Stomach (tissue), 19 donors: ENCODE measurements at places on chromosomes 2 and 18. TPM values are rescaled to one million over a fixed set of nuclear protein-coding genes. Genes with fewer than 3 reads are reported as not detected.
A peak's percentile ranks its signal among the peaks of the same experiment; 100 is the strongest.

DNA sequence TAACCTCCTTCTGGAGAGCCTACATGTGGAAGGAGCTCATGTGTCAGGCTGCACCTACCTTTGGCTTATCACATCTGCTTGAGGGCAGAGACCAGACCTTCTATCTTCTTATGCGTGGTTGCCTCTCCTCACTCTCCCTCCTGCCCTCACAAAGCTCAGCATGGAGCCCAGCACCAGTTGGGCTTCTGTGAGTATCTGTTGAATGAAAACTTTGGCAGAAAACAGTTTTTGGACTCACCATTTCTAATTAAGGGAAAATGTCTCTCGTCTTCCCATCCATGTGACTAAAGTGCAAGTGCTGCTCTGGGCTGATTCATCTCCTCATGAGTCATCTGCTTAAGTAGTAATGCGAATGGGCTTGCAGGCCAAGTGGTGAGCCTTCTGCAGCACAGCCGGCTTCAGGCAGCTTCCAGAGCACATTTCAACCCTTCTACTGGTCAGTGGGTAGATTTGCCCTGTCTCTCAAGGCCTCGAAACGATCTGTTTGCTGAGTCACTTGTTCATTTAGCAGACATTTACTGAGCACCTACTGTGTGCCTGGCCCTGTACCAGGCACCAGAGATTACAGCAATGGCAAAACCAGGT, 102.6 kb downstream of the VSNL1 start:
- no peak overlapping the region for H3K27ac ChIP-seq
- H3K4me3 ChIP-seq: no peak overlapping the region
- no peaks in the 10 kb centered on the region for H3K36me3 ChIP-seq
- peaks cover 23% of the 10 kb centered on the region for H3K4me1 ChIP-seq
- peak; percentile 38 for DNase-seq

DNA sequence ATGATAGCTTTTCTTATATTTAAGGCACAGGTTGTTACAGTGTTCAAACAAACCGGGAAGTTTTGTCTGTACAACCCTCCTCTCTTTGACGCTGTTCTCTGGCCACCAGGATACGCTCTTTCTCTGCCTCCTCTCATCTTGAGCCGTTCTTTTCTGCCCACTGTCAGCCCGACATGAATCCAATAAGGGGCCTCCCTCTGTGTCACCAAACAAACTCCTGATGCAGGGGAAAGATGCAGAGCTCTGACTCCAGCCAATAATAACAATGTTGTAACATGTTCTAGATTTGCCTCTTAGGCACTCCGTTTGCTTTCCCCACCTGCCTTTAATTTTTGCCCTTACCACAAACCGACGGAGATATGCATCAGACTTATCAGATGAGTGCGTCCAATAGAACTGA, 449.3 kb downstream of the SLC4A3 start:
- no peaks in the 10 kb centered on the region for H3K4me1 ChIP-seq
- H3K27me3 ChIP-seq: peaks cover 6% of the 10 kb centered on the region
- no peak overlapping the region for H3K4me3 ChIP-seq
- no peaks in the 10 kb centered on the region for H3K36me3 ChIP-seq

- no peak for DNase-seq
- H3K36me3 ChIP-seq: no peaks in the 10 kb centered on the region
- no peak overlapping the region for H3K27ac ChIP-seq
- H3K27me3 ChIP-seq: no peaks in the 10 kb centered on the region
- H3K4me3 ChIP-seq: no peak overlapping the region
These were observed 1058.7 kb upstream of the KLHL29 start for GRCh38 chr2:22326250-22326649.

- peaks cover 11% of the 10 kb centered on the region for H3K4me1 ChIP-seq
- H3K4me3 ChIP-seq: no peak overlapping the region
These were observed 213.9 kb downstream of the TFCP2L1 start for GRCh38 chr2:121071034-121071504.

DNA sequence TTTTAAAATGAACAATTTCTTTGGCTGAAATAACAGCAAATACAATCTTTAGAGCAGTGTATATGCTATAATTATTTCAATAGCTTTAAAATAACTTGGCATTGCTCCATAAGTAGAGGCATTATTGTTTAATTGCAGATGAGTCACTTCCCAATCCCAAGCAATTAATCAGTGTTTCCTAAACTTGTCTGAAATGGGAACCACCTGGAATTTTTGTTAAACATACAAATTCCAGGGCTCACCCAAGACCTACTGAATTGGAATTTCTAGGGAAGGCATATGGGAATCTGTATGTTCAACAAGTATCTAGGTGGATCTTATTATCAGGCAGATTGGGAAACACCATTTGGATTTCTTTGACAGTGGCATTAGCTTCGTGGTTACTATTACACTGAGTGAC, 27.1 kb upstream of the FMNL2 start:
- H3K4me3 ChIP-seq: no peak overlapping the region
- no peaks in the 10 kb centered on the region for H3K27me3 ChIP-seq
- peaks cover 3% of the 10 kb centered on the region for H3K4me1 ChIP-seq
- no peak for DNase-seq
- no peak overlapping the region for H3K27ac ChIP-seq

DNA sequence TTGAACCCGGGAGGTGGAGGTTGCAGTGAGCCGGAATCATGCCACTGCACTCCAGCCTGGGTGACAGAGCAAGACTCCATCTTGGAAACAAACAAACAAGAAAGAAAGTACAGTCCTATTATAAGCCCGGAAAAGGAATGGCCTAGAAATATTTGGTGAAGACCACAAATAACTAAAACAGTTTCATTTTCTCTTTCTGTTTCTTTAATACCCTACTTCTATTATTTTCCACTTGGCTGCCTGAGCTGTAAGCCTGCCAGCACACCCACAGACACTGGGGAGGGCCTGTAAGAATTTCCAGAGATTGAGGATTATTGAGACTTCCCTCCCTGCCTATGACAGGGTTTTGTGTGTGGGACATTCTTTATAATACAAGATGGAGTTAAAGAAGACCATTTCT, 188.0 kb upstream of the DCC start:
- no peaks in the 10 kb centered on the region for H3K27me3 ChIP-seq
- H3K27ac ChIP-seq: no peak overlapping the region
- no peak for DNase-seq
- no peak overlapping the region for H3K4me3 ChIP-seq
- no peaks in the 10 kb centered on the region for H3K36me3 ChIP-seq
- H3K4me1 ChIP-seq: no peaks in the 10 kb centered on the region

The TRIM43 gene
- not detected for total RNA-seq

- H3K4me1 ChIP-seq: peaks cover 41% of the 10 kb centered on the region
- H3K27me3 ChIP-seq: no peaks in the 10 kb centered on the region
- no peak for DNase-seq
- no peak overlapping the region for H3K4me3 ChIP-seq
These were observed 16.9 kb downstream of the ATL2 start for GRCh38 chr2:38360177-38360576.

The SULT1C4 gene
- total RNA-seq: not detected

The LRP1B gene
- total RNA-seq: 4.5 TPM
